ENCODE measurements at places on chromosomes 4 and X.

DNA sequence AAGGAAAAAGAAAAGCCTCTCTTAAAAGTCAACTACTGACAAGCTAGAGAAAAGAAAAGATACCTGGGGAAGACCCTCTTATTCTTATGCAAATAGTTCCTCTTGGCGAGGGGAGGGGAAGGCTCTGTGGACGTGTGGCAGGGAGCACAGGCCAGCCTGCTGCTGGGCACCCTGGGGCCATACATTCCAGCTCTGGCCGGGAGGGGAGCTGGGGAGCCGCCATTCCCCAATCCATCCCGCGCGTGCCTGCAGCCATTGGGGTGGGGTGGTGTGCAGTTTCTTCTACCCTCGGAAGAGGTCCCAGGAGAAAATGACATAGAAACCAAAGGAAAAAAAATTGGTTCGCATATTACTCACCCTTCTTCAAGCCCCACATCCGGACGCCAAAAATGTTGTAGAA, 1496.4 kb downstream of the RPA4 start:
- DNase-seq, result no peak

DNA sequence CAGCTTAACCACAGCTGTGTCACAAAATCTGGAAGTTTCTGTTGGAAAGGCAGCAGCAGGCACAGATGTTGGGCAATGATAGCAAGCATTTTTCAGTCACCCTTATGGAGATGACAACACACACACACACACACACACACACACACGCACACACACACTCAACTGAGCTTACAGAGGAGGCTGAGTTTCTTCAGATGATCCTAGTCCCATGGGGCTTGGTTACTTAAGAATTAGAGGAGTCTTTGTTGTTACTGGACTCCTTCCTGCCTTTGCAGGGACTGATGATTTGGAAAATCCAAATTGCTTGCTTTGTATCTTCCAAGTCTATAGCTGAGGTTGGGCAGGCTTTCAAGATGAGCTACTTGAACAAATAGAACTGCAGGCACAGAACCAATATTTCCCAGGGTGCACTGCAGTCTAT, 740.1 kb upstream of the PITX2 start:
- DNase-seq, result peak; percentile 31

DNA sequence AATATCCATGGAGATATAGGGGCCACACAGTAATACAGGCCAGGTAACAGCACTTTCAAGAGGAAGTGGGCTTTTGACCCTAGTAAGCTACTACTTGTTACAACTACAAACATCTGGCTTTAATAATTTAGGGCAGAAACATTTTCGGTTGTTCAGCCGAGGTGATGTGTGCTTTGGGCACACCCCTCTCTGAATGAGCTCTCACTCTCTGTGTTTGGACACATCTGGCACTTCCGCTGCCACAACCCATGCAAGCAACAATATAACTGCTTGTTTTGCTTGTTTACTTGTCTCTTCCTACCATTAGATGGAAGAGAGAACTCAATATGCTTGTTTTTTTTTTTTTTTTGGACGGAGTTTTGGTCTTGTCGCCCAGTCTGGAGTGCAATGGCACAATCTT, 277.2 kb downstream of the HS3ST1 start:
- no peak for DNase-seq

DNA sequence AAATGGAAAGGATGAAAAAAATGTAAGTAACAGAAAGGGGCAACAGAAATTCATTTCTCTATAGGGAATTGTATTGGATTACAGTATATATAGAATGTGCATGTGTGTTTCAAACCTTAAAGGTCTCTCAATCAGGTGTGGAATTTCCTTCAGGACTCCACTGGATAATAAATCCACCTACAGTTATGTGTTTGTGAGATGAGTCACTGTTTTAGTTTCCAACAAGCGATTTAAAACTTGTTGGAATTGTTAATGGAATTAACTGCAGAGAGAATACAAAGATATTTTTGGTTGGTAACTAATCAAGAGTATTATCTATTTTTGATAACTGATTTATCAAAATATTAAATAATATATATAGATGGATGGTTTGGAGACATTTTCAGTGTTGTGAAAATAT, 32.8 kb downstream of the CEP44 start:
- no peak for DNase-seq

DNA sequence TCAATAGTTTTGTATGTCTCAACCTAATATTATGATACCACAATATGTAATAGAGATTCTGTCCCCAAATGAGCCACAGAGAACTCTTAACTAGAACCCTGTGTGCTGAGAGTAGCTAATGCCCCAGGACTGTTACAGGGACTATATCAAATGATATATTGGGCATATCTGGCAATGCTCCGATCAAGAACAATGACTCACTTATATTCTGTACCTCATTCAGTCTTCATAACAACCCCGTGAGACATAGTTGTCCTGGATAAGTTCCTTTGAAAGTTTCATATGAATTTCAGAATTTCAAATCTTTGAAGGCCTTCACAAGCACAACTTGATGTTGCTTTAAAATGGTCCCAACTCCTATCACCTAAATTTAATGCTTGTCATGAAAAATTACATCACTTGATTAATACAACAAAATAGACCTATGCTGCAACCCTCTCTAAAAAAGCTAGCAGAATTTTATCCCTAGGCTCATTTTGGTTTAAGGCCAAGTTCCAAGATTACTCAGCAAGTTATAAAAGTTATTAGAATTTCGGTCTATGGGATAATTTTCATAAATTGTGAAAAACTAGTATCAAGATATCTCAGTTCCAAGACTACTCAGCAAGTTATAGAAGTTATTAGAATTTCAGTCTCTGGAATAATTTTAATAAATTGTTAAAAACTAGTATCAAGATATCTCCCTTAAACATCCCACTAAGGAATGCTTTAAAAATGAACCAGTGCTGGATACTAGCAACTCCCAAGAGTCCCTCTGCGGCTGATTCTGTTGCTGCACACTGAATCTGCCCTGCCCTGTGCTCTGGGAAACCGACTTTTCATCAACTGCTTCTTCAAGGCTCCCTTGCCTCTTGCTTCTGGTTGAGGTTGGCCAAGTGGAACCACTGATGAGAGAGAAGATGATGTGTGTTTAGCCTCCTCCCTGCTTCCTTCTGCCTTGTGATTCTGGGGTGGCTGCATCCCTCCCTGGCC, 6.0 kb upstream of the ANXA3 start:
- DNase-seq, result no peak

- DNase-seq, result no peak
These were observed 7.2 kb downstream of the MRFAP1 start for GRCh38 chr4:6647582-6648230.

- DNase-seq, result no peak
These were observed 33.2 kb downstream of the HTT start for GRCh38 chr4:3107691-3108121.

DNA sequence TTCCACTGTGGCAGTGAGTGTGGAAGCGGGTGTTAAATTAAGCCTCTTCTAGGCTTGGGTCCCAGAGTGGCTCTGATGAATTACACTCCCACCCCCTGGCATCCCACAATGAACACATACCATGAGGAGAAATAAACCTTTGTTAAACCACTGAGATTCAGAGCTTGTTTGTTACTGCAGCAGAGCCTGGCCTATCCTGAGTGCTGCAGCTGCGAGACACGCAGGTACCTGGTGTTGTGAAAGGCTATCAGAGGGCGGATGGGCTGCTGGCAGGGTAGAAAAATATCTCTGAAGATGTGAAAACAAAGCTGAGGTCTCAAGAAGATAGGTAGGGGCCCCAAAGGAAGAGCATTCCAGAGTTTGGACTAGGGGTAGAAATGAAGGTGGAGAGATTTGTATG, 138.4 kb upstream of the STX18 start:
- DNase-seq, result no peak

DNA sequence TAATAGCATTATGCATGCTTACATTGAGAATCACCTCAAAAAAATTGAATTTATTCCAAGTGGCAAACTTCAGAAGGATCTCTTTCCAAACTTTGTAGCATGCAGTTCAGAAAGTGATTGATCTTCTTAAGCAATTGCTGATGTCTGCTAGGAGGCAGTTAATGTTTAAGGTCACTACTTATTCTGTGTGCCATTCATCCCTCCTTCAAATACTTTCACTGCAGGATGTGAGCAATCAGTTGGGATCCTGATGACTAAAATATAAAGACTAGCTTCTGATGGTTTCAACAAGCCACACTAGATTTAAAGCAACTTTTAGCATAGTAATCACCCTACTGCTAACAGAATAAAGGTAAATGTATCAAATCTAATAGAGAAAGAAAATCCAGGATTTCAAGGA, 414.1 kb downstream of the ADGRL3 start:
- no peak for DNase-seq

GRCh38 chrX:136810493-136810892, 29.8 kb upstream of the ARHGEF6 start:
- no peak for DNase-seq

- DNase-seq, result no peak
These were observed 693.5 kb upstream of the TENM3 start for GRCh38 chr4:181549576-181550188.

DNA sequence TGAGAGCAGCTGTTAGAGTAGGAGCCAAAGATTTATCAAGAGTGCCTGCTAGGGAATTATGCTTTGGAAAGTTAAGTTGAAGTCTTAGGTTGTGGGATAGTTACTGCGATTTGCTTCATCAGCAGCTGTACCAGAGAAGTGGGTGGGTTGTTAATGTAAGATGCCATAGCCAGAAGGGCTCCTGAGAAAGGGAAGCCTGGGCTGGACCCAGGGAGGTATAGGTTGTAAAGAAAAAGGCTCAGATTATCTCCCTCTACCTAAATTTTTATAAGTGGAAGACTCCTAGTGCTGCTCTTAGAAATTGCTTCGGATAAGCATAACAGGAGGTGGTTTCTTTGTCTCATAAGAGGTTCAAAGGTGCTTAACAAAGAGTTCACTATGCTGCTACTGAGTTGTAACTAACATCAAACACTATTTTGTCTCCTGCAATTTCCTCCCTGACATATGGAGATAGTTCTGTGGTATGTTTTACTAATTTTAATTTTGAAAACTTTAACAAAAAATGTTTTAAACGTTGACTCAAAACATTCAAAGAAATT, 356.9 kb downstream of the DTHD1 start:
- no peak for DNase-seq

- DNase-seq, result no peak
These were observed 381.8 kb upstream of the LCORL start for GRCh38 chr4:18403327-18403726.

- DNase-seq, result no peak
These were observed 54.1 kb downstream of the CCNI start for GRCh38 chr4:77021614-77022089.

DNA sequence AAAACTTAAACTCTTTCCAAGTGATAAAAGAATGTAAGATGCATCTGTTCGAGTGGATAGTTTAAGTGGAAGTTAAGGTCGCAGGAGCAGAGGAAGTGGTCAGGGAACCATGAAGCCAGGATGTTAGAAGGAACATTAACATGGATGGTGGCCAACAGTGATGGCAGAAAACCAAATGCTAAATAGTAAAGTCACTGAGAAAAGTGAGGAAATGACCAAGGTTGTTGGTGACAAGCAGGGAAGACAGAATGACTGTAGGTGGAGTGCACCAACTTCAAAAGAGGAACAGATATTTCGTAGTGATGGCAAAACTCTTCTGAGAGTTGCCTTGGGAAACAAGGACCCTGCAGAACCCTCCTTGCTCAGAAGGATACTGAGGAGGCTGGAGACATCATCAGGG, 226.2 kb downstream of the PALLD start:
- no peak for DNase-seq
